ENCODE measurements at places on chromosomes 5 and 9.

- DNase-seq = no peak
Measured at GRCh38 chr5:142360607-142361120, 35.8 kb upstream of the SPRY4 start.

GRCh38 chr9:76561900-76562299 lies 102.9 kb downstream of the GCNT1 start:
- DNase-seq = no peak

DNA sequence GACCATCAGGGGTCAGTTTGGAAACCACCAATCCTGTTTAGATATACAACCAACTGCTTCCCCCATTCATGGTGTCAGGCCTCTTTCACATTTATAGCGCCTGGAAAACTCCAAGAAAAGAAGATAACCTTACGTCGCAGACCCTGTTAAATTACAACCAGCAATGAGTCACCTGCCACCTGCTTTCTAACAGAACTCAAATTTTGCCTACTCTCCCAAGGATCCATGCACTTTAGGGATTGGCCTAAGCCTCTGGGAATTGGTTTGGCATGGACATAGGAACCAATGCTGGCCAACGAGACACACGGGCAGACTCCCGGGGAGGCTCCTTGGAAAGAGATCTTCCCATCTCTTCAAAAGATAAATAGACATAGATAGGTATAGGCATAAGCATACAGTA lies 87.0 kb downstream of the FEM1C start:
- DNase-seq = no peak

DNA sequence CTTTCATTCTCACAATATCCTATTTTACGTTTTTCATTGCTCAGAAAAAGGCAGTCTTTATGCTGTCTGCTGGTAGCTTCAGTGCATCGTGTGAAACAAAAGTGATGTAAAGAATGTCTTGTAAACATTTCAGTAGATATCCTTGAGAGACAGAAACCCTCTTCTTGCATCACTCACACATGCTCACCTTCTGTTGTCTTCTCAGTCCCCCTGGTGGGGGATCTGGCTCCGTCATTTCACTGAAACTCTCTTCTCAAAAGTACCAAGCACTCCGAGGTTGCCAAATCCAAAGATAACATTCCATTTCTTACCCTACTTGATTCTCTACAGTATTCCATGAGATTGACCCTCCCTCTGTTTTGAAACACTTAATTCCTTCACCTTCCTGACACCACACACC lies 46.1 kb upstream of the PCA3 start:
- DNase-seq = no peak

DNA sequence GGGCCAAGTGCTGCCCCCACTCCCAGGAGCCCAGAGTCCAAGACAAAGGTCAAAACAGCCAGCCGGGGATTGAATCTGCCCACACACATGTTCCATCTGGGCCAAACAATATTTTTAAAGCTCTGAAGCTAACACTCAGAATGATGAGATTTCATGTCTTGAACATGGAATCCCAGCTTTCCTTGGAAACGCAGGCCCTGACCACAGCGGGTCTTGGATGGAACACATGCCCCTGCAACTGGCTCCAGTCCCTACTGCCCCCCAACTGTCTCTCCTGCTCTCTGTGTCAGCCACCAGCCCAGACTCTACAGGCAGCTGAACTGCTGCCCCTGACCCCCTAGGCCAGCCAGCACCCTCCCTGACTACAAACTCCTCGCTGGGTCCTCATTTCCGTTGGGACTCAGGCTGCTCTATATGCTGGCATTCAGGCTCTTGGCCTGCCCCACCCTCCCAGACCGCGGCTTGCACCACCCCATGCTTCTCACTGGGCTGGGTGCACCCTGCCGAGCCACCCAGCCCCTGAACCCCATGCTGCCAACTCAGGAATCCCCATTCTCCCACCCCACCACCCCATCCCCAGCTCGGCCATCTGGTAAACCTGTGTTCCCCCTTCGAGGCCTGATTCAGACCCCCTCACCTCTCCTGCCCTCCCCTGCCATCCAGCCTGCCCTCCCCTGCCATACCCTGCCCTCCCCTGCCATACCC lies 71.7 kb downstream of the ADAMTS2 start:
- DNase-seq = no peak
